ENCODE measurements at places on chromosomes 7 and 10.

- no peak for DNase-seq
Observed at GRCh38 chr7:115267503-115267902, 345.6 kb downstream of the MDFIC start.

GRCh38 chr10:112526139-112526538 is 79.1 kb downstream of the VTI1A start:
- DNase-seq, result no peak

GRCh38 chr7:50868426-50869100 is 85.9 kb upstream of the GRB10 start:
- DNase-seq, result no peak

- DNase-seq, result no peak
Observed at GRCh38 chr10:45008524-45009161, 7.9 kb downstream of the ZNF22 start.

- DNase-seq, result peak; percentile 65
Observed at GRCh38 chr7:120055300-120055699, 217.7 kb upstream of the KCND2 start.

DNA sequence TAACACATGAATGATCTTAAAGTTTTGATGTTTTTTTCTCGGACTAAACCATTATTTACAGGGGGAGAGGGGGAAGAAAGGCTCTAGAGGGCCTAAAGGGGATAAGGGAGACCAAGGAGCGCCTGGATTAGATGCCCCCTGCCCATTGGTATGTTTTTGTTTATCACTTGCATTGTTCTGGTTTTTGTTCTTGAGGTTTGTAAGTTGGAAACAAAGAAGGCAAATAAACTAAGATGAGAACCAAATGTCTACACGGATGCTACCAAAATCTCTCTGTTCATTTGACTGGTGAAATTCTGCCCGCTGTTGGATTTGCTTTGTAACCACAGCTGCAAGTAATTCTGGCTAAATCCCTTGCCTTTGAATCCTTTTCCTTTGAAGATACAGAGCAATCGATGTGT is 99.8 kb upstream of the MACROH2A2 start:
- no peak for DNase-seq

DNA sequence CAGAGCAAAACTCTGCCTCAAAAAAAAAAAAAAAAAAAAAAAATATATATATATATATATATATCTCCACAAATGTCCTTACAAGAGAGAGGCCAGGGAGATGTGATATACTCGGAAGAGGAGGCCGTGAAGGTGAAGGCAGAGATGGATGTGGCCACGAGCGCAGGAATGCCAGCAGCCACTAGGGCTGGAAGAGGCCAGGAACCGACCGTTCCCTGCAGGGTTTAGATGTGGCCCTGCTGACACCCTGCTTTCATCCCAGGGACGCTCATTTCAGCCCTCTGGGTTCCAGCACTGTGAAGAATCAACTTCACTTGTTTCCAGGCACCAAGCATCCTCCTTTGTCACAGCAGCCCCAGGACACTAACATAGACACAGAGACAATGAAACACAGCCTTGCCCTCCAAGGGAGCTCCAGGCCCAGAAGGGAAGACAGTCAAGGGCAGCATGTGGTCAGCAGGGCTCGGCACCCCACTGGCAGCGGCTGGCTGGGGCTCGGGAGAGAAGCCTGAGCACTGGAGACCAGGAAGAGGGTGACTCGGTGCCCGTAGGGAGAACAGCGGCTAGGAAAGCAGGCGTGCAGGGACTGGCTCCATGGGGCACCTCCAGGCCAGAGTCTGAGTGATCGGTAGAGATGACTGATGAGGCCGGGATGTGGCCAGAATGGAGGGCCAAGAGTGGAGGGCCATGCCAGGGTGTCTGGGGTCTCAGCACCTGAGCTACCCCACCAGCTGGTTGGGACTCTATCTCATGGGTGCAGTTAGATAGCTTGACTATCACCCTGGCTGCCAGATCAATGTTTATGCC is 7.6 kb downstream of the WDR86 start:
- no peak for DNase-seq

- no peak for DNase-seq
Observed at GRCh38 chr7:71535616-71536015, 403.7 kb downstream of the GALNT17 start.

GRCh38 chr7:104272767-104273384 is 55.5 kb upstream of the LHFPL3 start:
- DNase-seq, result no peak

DNA sequence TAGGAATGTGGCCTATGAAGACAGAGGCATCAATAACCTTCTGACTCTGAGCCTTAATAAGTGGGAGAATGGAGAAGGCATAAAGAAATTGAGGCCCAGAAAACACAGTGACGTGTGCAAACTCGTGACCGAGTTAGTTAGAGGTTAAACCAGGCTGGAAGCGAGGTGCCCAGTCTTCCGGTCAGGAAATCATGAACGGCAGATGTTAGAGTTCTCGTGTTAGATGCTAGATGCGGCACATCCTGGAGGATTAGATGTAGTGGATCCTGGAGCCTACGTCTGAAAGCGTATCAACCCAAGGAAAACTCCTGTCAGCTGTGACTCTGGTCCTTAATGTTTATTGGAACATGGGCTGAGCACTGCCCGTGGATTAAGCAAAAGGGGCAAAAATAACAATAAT is 275.9 kb downstream of the TCF7L2 start:
- DNase-seq, result no peak

DNA sequence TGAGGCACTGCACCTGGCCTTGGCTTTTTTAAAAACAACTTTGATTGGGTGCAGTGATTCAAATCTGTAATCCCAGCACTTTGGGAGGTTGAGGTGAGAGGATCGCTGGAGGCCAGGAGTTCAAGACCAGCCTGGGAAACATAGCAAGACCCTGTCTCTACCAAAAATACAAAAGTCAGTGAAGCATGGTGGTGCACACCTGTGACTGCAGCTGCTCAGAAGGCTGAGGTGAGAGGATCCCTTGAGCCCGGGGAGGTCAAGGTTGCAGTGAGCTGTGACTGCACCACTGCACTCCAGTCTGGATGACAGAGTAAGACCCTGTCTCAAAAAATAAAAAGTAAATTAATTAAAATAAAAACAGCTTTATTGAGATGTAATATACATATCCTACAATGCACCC is 84.9 kb downstream of the NPTX2 start:
- DNase-seq, result no peak

- no peak for DNase-seq
Observed at GRCh38 chr10:82625512-82626189, 750.7 kb downstream of the NRG3 start.

DNA sequence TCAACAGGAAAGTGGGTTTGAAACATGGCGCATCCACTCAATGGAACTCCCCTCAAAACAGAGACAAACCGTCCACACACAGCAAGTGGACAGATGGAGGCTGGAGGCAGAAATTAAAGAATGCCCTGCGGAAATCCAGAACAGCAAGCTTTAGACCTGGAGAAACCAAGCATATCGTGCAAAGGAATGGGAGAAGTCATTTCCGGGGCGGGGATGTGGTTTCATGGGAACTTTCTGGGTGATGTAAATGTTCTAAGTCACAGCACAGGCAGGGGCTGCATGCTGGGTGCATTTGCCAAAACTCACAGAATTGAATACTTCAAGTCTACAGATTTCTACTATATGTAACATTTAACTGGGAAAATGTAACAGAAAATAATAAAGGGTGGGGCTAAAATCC is 213.0 kb downstream of the PTPRN2 start:
- no peak for DNase-seq

DNA sequence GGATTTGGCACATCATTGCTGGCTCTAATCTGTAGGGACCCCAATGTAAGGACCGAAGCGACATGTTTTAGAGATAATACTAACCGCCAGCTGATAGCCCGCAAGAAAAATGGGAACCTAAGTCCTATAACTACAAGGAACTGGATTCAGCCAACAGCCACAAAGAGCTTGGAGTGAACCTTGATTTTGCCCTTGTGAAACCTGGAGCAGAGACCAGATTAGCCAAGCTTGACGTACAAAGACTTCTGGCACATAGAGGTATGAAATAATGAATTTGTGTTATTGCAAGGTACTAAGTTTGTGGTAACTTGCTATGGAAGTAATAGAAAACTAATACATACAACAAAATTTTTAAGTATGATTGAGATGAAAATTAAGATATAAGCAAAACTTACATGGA is 246.9 kb downstream of the AGMO start:
- DNase-seq, result no peak

GRCh38 chr10:5527332-5528200 is 2.8 kb downstream of the CALML3 start:
- DNase-seq, result peak; percentile 61

DNA sequence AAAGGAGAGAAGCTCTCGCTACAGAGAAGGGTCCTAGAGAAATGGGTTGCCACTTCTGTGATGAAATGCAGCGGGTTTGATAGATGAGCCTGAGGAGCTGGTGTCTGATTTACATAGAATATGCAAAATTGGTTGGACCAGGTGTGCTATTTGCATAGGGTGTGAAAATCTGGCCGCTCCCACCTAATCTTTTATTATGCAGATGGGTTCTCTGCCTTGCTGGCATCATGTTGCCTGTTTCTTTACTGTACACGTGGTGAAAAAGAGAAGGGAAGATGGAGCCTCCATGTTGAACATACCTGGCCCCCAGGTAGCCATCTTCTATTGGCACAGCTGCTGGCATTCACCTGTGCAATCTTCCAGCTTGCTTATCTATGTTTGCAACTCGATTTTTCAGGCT is 212.2 kb downstream of the ANKRD7 start:
- DNase-seq, result no peak

- DNase-seq, result no peak
Observed at GRCh38 chr7:375901-376305, 85.9 kb downstream of the FOXL3 start.

- no peak for DNase-seq
Observed at GRCh38 chr10:37584643-37585042, 272.8 kb downstream of the ZNF248 start.

- no peak for DNase-seq
Observed at GRCh38 chr10:106440767-106441166, 723.7 kb downstream of the SORCS1 start.

- no peak for DNase-seq
Observed at GRCh38 chr10:80414142-80414895, 6.0 kb downstream of the PRXL2A start.

DNA sequence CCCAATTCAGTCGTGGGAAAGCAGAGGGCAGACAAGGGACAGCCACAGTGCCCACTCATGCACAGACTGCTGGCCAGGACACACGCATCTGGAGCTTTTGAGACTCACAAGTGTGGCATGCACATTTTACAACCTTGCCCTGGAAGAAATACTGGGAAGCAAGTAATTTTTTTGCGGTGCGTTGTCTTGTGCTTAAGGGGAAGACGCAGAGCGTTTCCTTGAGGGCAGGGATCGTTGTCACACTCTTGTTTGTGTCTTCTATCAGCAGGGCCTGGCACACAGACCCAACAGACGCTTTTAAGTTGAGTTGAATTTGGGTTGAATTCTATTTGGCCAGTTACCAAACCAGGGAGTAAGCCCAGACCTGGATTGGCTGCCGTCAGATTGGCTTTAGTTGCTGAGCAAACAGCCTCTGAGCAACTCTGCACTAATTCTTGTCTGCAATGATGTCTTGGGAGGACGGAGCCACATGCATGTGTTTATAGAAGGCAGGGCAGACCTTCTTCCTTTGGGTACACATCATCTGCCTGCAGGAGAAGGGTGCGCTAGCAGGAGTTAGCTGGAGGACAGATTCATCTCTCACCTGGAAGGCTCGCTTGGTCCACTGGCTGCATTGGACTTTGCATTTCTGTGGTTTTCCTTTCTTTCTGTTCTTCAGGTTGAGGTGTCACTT is 38.4 kb downstream of the IL2RA start:
- DNase-seq, result no peak

GRCh38 chr7:25384788-25385505 is 156.7 kb upstream of the NPVF start:
- DNase-seq, result no peak

GRCh38 chr7:88396948-88397322 is 90.2 kb upstream of the STEAP4 start:
- no peak for DNase-seq

DNA sequence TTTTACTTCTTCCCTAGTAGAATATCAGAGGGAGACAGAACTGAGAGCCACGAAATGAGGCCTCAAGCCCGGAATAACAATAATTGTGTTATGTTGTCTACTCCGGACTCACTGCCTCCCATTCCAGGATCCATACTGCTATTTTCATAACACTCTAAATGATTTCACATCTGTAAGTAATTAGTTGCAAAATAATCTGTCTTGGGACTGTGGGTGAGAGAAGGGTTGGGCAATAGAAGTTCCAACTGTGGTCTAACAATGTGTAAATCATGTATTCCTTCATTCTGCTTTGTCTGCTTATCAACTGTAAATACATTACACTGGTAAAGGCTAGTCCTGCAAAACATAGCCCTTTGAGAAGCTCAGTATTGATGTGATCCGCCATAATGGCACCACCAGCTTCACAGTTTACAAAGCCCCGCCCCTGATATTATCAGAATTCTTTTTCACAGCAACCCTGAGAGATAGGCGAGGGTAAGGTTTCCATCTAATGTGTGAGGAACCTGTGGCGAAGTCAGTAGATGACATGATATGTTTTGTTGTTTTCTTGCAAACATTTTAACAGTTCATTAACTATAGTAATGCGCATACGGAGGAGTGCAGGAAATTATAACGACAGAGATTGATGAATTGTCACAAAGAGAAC is 265.7 kb upstream of the BMPER start:
- DNase-seq, result no peak

DNA sequence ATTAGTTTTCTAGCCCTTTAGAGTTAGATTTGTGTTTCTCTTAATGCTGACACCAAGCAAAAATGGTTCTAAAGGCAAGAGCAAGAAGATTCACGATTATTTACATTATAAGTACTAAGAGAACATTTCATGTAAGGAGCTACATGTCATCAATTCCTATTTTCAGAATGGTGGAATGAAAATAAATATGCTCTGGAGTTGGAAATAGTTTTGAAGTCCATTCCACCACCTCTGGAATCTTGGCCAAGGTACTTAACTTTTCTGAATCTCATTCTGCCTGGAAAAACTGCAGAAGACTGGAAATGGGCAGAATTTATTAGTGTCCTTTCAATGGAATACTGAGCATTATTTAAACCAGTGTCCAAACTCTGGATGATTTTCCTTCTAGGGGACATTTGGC is 125.1 kb upstream of the RAB11FIP2 start:
- no peak for DNase-seq

DNA sequence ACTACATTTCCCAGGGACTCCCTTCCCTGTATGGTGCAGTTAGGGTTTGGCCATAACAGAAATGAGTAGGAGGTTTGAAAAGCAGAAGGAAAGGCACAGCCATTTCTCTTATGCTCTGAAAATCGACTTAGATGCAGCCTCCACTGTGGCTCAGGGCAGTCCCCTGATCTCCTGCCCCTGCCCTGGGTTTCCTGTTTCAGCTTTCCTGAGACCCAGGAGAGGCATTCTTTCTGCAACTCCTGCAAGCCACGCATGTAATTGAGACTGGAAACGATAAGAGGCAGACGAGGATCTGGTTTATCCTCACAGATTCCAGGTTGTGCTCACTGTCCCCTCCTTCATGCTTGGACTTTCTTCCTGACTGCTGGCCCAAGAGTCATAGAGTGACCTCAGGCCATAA is 461.2 kb upstream of the VSTM2A start:
- DNase-seq, result no peak

DNA sequence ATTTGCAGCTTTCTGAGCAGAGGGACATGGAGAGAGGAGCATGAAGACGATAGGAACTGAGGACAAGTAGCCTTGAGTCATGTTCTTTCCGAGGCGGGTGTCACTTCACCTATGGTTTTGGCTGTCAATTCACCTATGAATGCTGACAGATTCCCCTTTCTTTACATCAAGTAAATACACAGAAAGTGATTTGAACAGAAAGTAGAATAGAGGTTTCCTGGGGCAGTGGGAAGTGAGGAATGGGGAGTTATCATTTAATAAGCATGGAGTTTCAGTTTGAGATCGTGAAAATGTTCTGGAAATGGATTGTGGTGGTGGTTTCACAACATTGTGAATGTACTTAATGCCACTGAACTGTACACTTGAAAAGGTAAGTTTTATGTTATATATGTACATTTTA is 138.4 kb upstream of the MDFIC start:
- DNase-seq, result no peak
